ENCODE measurements at places on chromosomes 13 and 19.
A peak's percentile ranks its signal among the peaks of the same experiment; 100 is the strongest.

GRCh38 chr13:32468502-32469142, 40.7 kb upstream of the N4BP2L1 start:
- DNase-seq, result no peak

DNA sequence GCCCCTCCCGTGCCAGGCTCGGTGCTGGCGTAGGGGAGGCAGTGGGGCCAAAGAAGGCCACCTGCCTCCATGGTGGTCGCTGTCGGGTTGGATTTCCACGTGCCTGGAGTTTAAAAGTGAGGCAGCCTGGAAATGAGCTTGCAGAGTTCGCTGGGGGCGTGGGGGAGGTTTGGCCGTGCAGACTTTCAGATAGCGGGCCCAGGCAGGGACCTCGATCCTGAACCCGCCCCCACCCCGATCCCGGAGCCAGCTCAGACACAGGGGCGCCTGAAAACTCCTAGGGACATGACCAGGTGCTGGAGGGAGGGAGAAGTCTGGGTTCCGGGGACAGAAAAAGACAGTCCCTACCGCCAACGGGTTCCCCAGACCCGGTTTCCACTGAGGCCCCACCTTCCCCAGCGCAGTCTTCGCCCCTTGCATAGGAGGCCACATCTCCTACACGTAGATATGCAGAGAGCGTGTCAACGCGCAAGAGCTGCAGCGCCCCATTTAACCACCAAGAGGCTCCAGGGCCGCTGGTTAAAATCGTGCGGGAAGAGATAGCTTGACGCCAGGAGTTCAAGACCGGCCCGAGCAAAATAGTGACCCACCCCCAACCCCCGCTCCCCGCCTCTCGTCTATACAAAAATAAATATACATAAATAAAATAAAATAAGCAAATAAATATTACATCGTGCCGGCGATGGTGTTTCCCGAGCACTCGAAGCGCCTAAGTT, 8.5 kb downstream of the CCDC8 start:
- DNase-seq, result no peak

DNA sequence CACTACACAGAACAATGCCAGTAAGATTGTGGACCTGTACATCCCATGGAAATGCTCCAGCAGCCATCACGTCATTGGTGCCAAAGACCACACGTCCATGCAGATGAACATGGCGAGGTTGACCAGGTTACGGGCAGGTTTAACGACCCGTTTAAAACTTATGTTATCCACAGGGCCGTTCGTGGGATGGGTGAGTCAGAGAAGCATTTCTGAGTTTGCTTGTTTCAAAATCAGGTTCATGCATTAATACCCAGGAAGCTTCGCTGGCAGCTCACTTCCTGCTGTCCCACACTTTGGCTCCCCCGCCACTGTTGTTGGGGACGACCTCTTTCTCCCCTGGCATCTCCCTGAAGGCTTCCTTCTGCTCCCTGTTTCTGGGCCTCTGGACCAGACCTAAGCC, 194.1 kb downstream of the USP12 start:
- no peak for DNase-seq

GRCh38 chr13:23822252-23822824, 66.9 kb downstream of the MIPEP start:
- DNase-seq, result no peak

GRCh38 chr13:63842102-63842501, 2426.5 kb upstream of the PCDH20 start:
- DNase-seq, result no peak

- DNase-seq, result no peak
These were observed 12.1 kb upstream of the SPART start for GRCh38 chr13:36358175-36358718.

- DNase-seq, result no peak
These were observed 62.2 kb upstream of the TM9SF2 start for GRCh38 chr13:99439048-99439447.

- peak; percentile 57 for DNase-seq
These were observed 751 bp downstream of the GRAMD1A start for GRCh38 chr19:35000647-35001501.

DNA sequence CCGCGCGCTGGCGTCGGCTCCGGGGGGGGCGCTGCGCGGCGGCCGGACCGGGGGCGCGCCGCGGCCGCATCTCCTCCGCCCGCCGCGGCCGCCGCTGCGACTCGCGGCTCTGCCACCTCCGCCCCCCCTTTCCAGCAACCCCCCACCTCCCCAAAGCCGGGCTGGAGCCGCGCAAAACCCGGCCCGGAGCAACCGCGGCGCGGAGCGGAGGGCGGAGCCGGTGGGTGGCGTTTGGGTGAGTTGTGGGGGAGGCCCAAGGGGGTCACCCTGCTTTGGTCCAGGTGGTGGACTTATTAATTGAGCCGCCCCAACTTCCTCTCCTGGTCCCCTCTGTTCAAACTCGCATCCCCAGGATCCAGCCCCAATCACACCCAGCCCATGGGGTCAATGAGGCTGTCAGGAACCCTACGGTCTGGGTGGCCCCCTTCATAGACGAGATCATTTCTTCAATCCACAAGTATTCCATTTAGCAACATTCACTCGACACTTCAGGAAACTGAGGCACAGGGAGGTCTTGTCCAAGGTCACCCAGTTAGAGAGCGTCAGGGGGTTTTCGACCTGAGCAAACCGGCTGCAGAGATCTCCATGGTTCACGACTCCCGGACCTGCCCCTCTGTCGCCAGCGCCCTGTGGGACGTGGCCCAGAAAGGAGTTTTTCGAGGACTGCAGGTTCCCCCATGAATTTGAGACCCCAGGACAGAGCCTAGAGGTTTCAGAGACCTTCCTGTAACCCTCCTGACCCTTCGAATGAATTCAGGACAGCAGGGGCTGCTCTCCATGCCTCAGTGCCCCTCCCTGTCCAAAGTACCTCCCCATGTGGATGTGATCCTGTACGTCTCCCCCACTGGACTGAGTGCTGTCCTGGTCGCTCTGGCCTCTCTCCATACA, 22.4 kb upstream of the SEMA6B start:
- no peak for DNase-seq

- no peak for DNase-seq
These were observed 126.2 kb downstream of the ZIC5 start for GRCh38 chr13:99845161-99845874.

Data from ELF-1 (cell line).